ENCODE measurements at places on chromosomes 13 and 19. TPM values are rescaled to one million over a fixed set of nuclear protein-coding genes. Genes with fewer than 3 reads are reported as not detected.

MTUS2 gene
- total RNA-seq: not detected

LIN7B gene
- 8.0 TPM for total RNA-seq

- peaks cover 4% of the 10 kb centered on the region for H3K36me3 ChIP-seq
- H3K4me1 ChIP-seq: peaks cover 4% of the 10 kb centered on the region
- H3K27me3 ChIP-seq: no peaks in the 10 kb centered on the region
Observed at GRCh38 chr13:26677156-26677555, 83.4 kb downstream of the GPR12 start.

DNA sequence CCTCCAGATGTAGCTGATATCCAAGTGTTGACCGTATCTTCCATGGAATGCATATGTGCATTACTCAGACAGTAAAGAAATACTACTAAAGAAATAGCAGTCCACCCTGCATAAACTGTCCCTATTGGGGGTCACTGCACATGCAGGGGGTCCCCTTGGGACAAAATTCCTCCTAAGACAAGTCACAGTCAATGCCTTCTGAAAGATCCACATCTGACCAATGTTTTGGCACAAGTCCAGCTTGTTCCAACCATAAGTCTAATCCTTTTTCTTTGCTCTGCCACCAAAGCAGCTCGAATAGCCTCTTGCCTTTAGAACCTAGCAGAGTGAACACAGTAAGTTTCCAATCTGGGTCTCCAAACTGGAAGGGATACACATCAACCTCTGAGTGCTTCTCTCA, 87.9 kb downstream of the DIAPH3 start:
- no peaks in the 10 kb centered on the region for H3K27me3 ChIP-seq
- no peak overlapping the region for H3K27ac ChIP-seq

CPB2 gene
- total RNA-seq: not detected

DNA sequence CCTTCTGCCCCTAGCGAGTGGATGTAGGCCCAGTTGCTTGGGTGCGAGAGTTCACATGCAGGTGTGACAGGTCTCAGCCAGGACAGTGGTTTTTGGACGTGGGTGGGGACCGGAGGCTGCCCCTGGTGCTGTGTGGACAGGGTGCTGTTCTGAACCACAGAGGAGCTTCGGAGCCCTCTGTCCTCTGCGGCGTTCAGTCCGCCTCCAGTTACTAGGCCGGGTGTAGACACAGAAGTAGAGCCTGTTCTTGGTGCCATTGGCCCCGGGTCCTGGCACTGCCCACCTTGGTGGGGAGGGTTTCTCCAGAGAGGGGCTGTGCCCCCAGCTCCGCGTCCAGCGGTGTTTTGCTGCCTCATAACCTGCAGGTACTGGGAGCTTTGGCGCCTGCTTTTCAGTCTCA, 52.4 kb downstream of the MCF2L start:
- H3K27me3 ChIP-seq: peaks cover 5% of the 10 kb centered on the region
- no peaks in the 10 kb centered on the region for H3K4me1 ChIP-seq
- no peak for DNase-seq
- H3K36me3 ChIP-seq: no peaks in the 10 kb centered on the region
- H3K4me3 ChIP-seq: no peak overlapping the region

DNA sequence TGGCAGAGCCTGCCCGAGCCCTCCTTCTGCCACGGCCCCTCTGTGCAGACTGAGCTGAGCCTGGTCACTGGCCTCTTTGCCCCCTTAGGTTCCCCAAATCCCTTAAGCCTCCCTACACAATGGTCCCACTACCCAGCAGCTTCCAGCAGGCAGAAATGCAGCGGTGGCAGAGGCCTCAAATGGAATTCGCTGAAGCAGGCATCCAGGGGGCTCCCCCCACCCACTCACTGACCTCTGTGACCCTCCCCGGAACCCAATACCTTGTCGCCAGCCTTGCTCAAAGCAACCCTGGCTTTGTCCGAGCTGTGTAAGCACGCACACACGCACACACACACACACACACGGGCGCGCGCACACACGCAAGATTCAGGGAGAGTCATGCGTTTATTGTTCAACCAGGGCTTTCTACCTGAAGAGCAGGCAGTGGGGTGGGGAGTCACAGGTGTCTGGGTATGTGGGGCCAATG, at the start of gene LIM2:
Gene LIM2 (minus strand): TSS at position 51 of the 466 bp plus-strand sequence. CDS start 531 bp downstream, outside the sequence.
- no peaks in the 10 kb centered on the region for H3K27me3 ChIP-seq
- no peak within 1 kb of the TSS for H3K4me3 ChIP-seq
- DNase-seq: no peak
- H3K27ac ChIP-seq: no peak within 1 kb of the TSS
- no peaks in the 10 kb centered on the region for H3K36me3 ChIP-seq

CYP4F3 gene
- total RNA-seq: not detected

DNA sequence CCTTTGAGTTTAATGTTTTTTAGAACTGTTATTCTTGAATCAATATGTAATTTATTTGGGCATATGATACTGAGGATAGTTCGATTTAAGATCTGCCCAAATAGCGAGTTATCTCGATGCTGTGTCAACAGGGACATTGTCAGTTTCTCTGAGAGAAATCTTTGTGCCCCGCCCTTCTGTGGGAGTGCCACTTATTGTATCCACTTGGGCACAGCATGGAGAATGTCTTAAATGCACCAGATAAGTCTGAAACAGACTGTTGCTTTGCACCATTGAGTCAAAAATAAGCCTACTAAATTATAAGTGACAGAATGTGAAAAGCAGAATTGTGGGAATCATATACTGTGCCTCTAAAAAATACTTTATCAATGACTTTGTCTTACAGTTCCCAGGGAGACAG, 45.6 kb downstream of the RNASEH2B start:
- H3K4me1 ChIP-seq: no peaks in the 10 kb centered on the region
- no peaks in the 10 kb centered on the region for H3K36me3 ChIP-seq
- no peak overlapping the region for H3K4me3 ChIP-seq
- no peak overlapping the region for H3K27ac ChIP-seq
- DNase-seq: no peak
- H3K27me3 ChIP-seq: no peaks in the 10 kb centered on the region

GRCh38 chr19:33767898-33768413, 28.7 kb upstream of the KCTD15 start:
- DNase-seq: peak; percentile 17
- no peaks in the 10 kb centered on the region for H3K36me3 ChIP-seq
- H3K27me3 ChIP-seq: no peaks in the 10 kb centered on the region

GRCh38 chr13:43441464-43441863, 345.3 kb downstream of the ENOX1 start:
- no peaks in the 10 kb centered on the region for H3K36me3 ChIP-seq
- H3K27me3 ChIP-seq: no peaks in the 10 kb centered on the region
- H3K4me3 ChIP-seq: no peak overlapping the region
- no peak overlapping the region for H3K27ac ChIP-seq

SPPL2B gene
- total RNA-seq: 23.8 TPM
